ENCODE measurements at places on chromosomes 7 and 10.
A peak's percentile ranks its signal among the peaks of the same experiment; 100 is the strongest.

- DNase-seq = no peak
Measured at GRCh38 chr7:39433550-39433949, 132.7 kb upstream of the YAE1 start.

- DNase-seq = no peak
Measured at GRCh38 chr10:34808801-34809745, 6.0 kb downstream of the PARD3 start.

GRCh38 chr10:91077549-91078071, 142.9 kb upstream of the PCGF5 start:
- peak; percentile 36 for DNase-seq

DNA sequence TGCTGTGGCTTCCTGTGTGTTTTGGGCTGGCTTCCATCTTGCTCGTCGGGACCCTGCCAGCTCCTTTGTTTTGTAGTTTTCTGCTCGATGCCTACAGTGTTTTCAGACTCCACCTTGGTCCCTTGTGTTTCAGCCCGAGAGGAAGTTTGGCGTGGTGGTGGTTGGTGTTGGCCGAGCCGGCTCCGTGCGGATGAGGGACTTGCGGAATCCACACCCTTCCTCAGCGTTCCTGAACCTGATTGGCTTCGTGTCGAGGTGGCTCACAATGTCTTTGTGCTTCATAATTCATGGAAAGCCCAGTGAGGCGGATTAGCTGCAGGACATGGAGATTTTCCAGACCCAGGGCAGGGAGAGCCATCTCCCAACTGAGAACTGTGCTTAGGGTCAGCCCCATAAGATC, 29.3 kb downstream of the BLVRA start:
- no peak for DNase-seq
